ENCODE measurements at places on chromosomes 5 and 9.

- peak; percentile 56 for DNase-seq
Observed at GRCh38 chr5:21802869-21803490, 1050.2 kb downstream of the CDH12 start.

DNA sequence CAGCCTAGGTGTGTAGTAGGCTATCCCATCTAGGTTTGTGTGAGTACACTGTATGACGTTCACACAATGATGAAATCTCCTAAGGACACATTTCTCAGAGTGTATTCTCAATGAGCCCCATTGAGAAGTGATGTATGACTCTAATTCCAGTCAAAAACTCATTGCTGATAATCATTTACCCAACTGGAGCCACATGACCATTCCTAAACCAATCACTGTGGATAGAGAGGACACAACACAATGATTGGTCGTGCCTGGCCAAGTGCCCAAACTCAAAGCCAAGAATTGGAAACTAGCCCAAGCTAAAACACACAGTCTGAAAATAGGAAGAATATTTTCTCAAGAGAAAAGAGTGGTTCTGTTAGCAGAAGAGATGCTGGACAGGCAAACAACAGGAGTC is 191.2 kb downstream of the ZNF462 start:
- DNase-seq, result no peak

- DNase-seq, result no peak
Observed at GRCh38 chr9:137924761-137925369, 47.3 kb downstream of the CACNA1B start.

DNA sequence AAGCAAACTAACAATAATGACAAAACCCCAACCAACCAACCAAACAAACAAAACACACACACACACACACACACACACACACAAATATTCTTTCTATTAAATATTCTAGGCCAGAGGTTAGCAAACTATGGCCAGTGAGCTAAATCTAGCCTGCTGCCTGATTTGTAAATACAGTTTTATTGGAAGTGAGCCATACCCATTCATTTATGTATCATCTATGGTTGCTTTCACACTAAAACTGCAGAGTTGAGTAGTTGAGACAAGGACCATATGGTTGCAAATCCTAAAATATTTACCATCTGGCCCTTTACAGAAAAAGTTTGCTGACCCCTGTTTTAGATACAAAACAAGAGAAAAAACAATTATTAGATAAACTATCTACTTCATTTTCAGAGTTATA is 620.5 kb upstream of the SEMA6A start:
- DNase-seq, result no peak

DNA sequence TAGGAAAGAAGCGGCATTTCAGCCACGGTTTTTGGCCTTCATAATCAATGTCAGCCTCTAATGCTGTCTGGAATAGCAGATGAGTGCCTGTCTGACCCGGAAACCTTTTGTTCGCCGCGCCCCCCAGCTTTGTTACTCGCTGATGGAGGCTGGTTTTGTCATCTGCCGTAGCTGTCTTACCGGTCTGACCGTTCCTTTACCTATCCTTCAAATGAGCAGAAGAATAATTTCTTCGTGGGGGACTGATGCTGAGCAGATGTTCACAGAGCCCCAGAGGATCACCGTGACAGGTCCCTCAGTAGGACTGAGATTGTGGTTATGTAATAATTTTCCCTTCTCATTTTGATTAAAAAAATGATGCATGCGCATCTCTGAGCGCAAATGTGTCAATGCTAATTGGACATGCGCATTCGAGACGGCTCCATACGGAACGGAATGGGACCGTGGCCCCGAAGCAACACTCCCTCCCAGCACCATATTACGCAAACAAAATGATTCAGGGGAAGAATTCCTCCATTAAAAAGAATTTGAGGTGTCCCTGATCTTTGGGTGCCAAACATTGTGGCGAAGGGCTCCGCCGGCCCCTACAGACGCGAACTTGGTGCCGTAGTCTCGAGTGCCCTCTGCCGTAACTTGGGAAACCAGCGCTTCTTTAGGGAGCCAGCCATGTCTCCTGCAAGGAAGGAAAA is 27.6 kb downstream of the TLX3 start:
- peak; percentile 63 for DNase-seq

- no peak for DNase-seq
Observed at GRCh38 chr9:72980600-72981265, 27.9 kb upstream of the ALDH1A1 start.

GRCh38 chr5:58232130-58232529 is 227.8 kb downstream of the PLK2 start:
- no peak for DNase-seq

DNA sequence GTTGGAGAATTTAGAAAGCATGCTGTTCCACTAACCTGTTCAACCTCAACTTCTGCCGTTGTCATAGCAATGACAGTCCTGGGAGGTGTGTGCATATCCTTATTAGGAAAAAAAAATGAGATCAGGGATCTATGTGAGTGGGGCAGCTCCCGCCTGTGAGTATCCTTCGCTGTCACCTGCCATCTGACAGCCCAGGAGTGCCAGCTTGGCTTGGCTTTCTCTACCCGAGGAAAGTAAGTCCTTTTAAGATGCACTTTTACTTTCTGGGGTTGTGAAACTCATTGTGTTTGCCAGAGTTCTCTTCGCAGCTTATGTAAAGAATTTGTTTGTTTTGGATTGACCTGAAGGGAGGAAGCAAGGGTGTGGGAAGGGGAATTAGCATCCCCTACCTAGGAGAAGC is 21.8 kb downstream of the PCDHAC2 start:
- no peak for DNase-seq

DNA sequence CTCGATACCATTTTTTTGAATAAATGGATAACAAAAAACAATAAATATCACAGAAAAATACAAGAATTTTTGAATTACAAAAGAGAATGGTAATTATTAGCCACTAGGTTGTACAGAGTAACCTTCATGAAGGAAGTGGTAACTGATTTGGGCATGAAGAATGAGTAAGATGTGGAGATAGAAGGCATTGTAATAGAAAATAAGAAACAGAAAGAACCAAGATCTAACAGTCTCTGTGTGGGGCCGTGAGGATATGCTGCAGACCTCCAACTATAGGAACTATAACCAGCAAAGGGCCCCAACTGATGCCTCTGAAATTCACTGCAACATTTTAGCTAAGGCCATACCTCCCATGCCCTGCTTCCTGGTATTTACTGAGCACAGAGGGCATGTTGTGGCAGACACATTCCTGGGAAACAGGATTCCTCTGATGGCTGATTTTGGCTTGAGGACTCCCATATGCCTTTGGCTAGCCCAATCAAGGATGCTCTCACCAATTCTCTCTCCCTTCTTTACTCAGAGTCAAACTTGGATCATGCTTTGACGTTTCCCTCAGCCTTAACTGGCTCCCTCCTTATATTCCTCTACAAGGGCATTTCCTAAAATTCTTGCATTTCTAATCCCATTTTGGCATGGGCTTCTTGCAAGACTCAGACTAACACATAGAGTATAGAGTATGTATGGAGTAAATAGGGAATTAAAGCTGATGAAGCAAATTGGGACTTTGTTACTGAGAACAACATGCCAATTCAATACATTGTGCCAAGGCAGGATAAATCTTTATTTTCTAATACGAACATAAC is 208.9 kb downstream of the PDE4D start:
- no peak for DNase-seq

GRCh38 chr5:67033880-67034651 is 162.5 kb downstream of the CD180 start:
- no peak for DNase-seq

GRCh38 chr5:158456756-158457155 is 597.8 kb upstream of the CLINT1 start:
- peak; percentile 84 for DNase-seq

- DNase-seq, result no peak
Observed at GRCh38 chr5:142192286-142193113, 83.9 kb downstream of the NDFIP1 start.

DNA sequence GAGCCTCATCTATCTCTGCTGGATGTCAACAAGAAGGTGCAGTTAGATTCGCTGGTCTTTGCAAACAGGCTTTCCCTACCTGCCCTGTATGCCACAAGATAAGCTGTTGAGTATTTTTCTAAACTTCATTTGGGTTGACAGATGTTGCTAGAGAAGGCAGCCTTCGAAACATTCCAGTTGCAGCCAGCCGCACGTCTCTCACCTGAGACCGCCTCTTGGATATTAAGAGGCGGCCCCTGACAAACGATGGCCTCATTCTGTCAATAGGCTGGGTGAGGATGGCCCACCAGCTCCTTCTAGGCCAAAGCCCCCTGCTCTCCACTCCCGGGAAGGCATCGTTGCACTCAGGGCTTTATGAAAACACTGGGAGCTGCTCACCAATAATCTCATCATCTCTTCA is 181.6 kb downstream of the DAB2IP start:
- DNase-seq, result no peak

GRCh38 chr5:142132916-142133315 is 24.3 kb downstream of the NDFIP1 start:
- no peak for DNase-seq

DNA sequence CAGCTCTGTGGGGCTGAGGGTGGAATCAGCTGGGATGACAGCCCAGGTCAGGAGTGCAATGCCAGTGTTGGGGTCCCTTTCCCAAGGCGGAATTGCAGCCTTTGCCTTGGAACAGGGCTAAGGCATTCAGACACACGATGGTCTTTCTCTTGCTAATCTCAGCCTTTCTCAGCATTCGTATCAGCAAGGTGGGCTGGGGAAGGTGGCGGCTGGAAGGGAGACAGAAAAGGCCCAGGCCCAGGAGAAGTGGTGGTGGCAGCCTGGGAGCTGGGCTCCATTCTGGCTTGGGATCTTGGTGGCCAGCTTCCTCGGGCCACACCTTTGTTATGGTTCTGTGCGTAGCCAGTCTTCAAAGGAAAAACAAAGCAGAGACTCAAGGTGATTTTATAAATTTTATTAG is 1.1 kb upstream of the ARHGEF28 start:
- DNase-seq, result no peak

DNA sequence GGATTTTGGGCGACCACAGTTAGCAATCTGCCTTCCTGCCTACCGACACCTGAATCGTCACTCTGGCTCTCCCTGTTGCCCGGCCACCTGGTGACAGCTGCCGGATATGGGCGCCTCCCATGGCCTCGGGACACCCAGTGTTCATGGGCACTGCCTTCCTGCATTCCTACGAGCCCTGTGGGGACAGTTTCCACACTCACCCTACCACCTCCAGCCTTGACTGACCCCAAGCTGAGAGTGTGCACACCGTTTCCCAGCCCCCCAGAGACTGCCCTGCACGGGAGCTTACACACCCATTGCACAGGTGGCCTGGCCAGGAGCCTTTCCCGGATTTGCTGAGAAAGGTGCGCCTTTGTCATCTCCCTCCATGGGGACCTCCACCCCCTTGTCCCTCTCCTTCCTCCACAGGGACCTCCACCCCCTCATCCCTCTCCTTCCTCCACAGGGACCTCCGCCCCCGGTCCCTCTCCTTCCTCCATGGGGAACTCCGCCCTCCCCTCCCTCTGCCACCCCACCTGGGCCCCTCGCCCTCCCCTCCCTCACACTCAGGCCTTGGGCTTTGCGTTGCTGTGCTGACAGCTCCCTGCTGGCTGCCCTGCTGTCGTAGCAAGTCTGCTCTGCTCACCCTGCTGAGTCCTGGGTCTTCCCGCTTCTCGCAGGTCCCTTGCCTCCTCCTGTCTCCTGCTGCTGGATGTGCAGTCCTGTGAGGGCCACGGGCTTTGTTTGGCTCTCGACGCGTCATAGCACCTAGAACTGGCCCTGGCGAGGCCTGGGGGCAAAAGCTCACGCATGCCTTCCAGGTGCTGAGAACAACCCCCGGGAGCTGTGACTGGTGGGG is 48.4 kb downstream of the MRPL36 start:
- DNase-seq, result no peak

DNA sequence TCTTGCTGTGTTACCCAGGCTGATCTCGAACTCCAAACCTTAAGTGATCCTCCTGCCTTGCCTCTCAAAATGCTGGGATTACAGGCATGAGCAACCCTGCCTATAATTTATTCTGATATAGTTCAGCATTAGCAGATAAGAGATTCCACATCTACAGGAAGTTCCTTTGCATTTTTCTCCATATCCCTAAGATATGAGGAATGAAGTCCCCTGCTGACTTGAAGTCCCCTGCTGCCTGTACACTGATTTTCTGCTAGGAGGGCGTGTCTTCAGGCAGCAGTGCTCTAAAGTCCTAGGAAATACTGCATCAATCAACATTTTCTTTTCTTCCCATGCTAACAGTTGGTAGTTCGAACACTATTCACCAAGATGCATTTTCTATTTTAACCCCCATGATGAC is 105.8 kb downstream of the ARHGAP26 start:
- DNase-seq, result peak; percentile 61

- no peak for DNase-seq
Observed at GRCh38 chr5:178425621-178426068, 164.5 kb downstream of the COL23A1 start.

DNA sequence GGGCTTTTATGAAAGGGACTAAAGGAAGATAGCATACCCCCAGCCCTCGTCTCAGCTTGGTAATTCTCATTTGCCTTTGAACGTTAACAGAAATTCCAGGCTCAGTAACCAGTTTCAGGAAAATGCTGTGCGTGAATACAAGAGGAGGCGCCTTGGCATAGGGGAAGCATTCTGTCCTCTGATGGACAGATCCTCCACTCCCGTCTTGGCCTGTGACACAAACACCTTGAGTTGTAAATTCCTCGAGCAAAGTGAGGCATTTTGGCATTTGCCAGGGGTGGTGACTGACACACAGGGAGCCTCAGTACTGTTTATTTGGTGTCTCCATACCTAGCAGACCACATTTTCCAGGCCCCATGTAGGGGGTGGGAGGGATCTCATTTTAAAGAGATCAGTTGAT is 44.8 kb downstream of the APTX start:
- no peak for DNase-seq

DNA sequence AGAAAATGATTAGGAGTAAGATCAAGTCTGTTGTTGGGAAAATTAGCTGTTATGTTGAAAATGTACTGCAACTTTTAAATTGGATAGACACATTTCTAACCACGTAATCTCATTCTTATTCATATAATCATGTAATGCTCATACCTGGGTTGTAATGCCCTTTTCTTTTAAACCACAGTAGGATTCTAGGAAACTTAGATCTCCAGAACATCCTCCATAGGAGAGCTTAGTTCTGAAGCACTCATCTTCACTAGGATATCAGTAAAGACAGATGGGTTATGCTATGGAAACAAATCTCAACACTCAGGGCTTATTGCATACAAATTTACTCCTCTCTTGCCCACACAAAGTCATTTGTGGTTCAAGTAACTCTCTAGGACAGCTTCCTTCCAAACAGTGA is 34.8 kb upstream of the ANXA1 start:
- no peak for DNase-seq

GRCh38 chr5:174400461-174400860 is 323.9 kb upstream of the MSX2 start:
- DNase-seq, result no peak

- no peak for DNase-seq
Observed at GRCh38 chr5:167973126-167973525, 318.3 kb upstream of the WWC1 start.

Data from fibroblast of skin of scalp (primary cell).